Cerebellum (tissue), 4 donors: ENCODE measurements at places on chromosomes 13 and 19.

DNA sequence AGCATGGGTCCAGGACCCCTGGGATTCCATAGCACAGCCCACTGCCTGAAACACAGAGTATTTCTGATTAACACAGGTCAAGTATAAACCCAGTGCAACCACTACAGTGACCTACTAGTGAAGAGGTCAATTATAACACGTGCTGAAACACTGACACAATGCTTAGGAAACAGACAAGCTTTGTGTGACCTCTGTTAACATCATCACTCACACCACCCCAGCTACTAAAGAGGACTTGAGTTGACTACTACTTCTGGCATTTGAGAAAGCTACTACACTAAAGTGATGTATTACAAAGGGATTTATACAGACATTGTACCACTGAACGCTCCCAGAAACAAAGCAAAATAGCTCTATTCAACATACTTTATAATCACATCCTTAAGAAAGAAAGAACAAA, 1935.9 kb upstream of the PCDH20 start:
- no peak for DNase-seq

- DNase-seq, result no peak
Measured at GRCh38 chr19:48714759-48715675, 4.5 kb downstream of the MAMSTR start.

DNA sequence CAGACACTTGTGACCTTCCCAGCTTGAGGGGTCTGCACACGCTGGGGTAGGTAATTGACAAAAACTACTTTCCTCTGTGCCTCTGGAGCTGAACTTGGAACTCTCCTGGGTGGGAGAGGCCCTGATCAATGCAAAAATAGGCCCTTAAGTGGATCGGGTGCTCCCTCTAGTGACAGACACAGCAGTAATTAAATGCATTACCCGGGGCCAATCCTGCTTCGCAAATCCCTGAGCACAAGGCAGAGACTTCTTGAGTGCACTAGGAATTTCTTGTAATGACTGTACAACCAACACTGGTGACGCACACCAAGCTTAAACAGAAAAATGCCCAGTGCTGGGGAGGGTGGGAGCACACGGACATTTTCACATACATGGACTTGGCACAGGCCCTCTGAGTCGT, 10.6 kb upstream of the UBE2S start:
- peak; percentile 59 for DNase-seq

GRCh38 chr19:2239771-2240770, 3.4 kb downstream of the SF3A2 start:
- DNase-seq, result no peak

GRCh38 chr19:29988351-29988750, 46.3 kb downstream of the URI1 start:
- DNase-seq, result no peak

DNA sequence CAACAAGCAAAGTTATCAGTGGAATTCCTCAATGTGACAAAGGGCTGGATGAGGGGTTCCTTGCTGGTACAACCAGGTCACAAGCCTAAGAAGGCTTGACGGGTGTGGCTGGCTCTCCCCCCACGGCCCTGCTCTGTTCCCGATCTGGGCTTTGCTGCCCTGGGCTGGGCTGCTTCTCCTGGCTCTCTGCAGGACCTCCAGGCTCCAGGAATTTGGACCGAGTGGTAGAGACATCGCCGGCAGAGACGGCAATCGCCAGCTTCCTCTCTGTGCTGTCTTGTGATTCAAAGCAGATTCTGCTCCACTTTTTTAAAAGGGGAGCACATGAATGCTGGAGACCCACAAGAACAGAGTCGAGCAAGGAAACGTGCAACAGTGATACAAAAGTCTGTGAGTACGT, at the start of gene SERPINE3:
SERPINE3 (plus strand) TSS at position 338 of the 400 bp plus-strand sequence. CDS start 1,401 bp downstream, outside the sequence.
- DNase-seq, result no peak

DNA sequence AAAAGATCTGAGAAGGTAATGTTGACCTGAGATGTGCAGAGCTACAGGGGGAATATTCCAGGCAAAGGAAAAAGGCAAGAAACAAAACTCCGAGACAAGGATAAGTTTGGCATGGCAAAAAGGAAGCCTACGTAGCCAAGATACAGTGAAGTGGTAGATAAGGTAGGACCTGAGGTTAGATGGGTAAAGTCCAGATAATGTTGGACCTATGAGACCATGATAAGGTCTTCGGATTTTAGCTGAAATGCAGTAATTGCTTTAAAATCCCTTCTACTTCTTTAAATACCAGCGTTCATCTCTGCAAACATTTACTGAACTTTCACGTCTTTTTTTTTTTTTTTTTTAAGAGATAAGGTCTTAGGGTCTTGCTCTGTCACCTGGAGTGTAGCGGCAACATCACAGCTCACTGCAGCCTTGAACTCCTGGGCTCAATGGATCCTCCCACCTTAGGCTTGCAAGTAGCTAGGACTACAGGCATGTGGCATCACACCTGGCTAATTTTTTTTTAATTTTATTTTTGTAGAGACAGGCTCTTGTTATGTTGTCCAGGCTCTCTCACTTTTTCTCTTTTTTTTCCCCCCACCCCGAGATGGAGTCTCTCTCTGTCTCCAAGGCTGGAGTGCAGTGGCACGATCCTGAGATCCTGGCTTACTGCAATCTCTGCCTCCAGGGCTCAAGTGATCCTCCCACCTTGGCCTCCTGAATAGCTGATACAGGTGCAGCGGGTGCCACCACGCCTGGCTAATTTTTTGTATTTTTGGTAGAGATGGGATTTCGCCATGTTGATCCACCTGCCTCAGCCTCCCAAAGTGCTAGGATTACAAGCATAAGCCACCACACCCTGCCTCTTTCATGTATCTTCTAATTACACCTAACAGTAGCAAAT, 4.2 kb upstream of the WBP4 start:
- DNase-seq, result no peak

DNA sequence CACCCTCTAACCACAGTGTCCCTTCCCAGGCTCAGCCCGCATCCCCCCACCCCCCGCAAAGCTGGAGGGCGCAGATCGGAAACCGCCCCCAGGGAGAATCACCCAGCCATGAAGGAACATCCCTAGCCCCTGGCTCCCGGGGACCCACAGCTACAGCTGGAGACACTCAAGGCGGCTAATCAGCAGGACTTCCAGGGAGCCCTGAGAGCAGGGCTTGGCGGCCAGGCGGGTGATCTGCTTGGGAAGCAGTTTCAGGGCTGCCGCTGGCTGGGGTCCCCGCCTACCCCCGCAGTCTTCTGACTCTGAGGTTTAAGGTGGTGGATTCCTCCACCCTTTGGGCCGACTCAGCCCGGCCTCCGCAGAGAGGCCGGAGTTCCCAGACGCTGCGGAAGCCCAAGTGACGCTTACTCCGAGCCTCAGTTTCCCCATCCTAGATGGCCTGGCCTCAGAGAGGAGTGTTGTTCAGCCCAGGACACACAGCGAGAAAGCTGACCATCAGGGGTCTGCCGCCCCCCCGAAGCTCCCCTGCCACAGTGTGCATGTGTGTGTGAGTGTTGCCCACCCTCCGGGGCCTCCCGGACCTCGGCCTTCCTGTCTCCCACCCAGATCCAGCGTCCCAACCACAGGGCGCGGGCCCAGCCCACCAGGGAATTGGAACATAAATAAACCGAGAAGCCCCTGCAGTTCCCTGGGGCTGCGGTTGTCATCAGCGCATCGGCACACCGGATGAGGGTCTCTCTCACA, 9.8 kb downstream of the FUT6 start:
- DNase-seq, result no peak

- DNase-seq, result no peak
Measured at GRCh38 chr13:50467156-50468110, 376.1 kb downstream of the DLEU7 start.

DNA sequence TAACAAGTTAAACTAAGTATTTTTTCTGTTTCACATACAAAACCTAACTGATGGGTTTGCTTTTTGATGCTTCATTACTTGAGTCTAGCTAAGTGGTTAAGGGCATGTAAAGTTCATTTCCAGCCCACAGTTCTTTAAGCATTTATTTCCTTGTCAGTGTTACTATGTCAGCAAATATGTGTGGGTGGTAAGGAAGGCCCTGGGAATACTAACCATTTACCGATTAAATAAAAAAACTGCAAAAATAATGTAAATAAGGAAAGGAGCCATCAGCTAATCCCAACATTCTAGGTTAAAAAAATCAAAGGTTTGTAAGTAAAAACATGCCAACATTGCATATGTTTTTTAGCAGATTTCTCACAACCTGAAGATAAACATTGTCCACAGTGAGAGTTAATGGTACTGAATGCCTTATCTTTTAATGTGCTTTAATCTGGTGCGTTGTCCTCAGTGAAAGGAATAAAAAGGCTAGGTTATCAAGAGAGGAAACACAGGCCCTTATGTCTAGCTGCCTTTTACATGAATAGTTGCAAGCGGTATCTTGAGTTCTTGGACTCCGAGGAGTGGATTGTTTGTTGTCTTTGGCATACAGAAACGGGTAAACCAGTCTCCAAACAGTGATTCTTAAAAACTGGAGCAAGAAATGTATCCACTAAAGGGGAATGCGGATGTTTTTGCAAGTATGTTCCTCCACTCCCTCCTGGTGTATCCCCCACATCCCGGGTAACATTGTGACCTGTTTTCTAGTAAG, 949.6 kb upstream of the SLC10A2 start:
- DNase-seq, result no peak

- DNase-seq, result no peak
Measured at GRCh38 chr19:4649392-4650047, 10.2 kb downstream of the TNFAIP8L1 start.

DNA sequence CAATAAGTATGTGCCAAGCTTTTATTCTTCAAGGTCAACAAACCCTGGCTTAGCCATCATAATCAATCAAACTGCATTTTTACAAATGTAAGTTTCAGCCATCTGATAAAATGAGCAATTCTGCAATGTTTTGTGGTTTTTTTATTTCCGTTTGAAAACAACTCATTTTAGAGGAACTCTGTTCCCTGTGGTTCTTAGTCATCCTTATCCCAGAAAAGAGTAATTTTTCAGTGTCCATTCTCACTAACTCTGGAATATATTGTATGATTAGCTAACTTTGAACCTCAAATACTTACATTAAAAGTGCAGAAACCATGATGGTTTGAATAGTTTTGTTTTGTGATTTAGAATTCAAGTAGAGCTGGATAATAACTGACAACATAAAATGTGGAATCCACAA, 87.6 kb downstream of the IRS2 start:
- no peak for DNase-seq

DNA sequence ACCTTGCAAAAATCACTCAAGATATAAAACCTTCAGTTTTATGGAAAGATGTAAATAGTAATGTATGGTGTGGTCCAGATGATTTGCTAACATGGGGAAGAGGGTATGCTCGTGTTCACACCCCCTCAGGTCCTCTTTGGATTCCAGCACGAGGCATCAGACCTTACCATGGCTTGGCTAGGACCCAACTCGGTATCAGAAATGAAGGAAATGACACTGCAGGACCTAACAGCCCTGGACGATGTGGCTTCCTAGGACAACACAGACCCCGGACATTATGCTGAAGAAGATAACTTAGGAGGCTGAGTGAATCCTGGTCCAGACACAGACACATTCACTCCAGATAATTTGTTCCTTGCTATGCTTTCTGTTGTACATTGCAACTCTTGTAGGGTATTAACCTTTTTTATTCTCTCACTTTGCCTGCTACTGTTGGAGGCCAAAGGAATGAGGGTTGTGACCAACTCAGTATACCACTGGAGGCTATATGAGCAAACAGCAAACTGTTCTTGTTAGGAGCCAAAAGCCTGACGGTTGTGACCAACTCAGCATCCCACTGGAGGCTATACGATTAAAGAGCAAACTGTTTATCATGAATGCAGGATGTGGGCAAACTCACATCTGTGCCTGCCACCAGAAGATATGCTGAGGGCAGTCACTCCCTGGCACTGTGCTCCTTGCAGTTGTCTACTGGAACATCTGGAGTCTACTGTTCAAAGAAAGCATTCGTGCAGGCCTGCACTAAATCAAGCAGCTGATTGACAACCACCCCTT, 121.7 kb downstream of the ZNF429 start:
- DNase-seq, result no peak

DNA sequence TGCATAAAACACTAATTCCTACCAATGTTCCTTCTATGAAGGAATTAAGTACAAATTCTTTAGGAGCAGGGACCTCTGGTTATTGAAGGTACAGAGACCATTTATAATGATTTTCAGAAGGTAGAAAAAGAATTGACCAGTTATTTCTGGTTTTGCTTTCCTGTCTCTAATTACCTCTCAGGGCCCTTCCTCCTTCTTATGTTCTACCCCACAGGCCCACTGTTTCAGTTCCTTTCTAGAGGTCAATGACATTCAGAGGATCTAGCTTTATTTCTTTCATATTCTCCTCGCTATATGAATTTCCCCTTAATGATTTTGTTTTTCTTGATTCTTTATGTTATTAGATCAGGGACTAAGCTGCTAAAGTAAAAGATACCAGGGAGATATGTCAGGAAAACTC, 345.0 kb upstream of the SPRY2 start:
- DNase-seq, result no peak
